Sciatic nerve (tissue), 2 donors: ENCODE measurements at places on chromosomes 16 and 17. TPM values are rescaled to one million over a fixed set of nuclear protein-coding genes. Genes with fewer than 3 reads are reported as not detected.

- no peak for DNase-seq
These were observed 20.1 kb downstream of the PLD6 start for GRCh38 chr17:17186051-17186450.

Gene NOG
- 5.3 TPM for total RNA-seq

- DNase-seq, result peak; percentile 85
These were observed 59.1 kb downstream of the TIMM22 start for GRCh38 chr17:1055751-1056645.

- no peak for DNase-seq
These were observed 58.5 kb downstream of the ADAMTS18 start for GRCh38 chr16:77376358-77376757.

GRCh38 chr16:28537076-28537475 lies 1.7 kb downstream of the NUPR1 start:
- no peak for DNase-seq

DNA sequence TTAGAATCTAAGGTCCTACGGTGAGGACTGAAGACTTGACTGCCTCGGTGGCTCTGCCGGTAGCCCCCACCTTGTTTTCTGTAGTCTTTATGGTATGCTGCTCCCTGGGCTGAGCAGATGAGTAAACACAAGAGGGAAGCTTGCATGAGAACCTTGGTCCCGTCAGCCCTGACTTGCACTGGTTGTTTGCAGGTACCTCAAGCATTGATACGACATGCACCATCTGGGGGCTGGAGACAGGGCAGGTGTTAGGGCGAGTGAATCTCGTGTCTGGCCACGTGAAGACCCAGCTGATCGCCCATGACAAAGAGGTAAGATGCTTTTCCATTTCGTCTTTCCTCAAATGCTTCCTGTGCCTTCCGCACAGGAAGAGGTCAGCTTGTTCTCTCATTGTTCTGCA lies 21.1 kb upstream of the TACO1 start:
- DNase-seq, result no peak

GRCh38 chr16:81324808-81325207 lies 10.0 kb downstream of the GAN start:
- DNase-seq, result no peak

Gene WFDC1
- total RNA-seq, result 31.6 TPM

Gene HBA2
- total RNA-seq, result 11,939 TPM

DNA sequence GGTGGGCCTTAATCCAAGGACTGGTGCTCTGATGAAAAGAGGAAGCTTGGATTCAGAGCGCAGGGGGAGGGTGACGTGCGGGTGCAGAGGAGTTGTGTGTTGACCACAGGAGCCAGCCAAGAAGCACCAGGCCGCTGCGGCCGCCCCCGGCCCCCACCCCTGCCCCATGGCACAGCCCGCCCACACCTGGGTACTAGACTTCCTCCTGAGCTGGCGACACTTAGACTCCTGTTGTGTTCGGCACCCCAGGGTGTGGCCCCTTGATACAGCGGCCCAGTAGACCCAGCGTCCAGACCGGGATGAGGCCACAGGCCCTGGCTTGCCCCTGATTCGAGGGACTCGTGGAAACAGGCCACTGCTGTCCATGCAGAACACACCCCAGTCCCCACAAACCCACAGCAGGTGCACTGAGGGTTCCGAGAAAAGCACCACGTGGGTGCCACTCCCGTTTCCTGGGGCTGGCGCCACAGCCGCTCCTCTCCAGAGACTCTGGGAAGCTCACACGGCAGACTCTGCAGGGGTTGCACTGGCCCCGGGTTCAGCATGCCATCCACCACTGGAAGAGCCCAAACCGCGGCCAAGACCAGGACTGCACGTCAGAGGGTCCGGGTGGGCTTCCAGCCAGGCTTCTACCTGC lies 5.7 kb upstream of the SNAI3 start:
- DNase-seq, result no peak

Gene KRTAP3-2
- total RNA-seq, result not detected

DNA sequence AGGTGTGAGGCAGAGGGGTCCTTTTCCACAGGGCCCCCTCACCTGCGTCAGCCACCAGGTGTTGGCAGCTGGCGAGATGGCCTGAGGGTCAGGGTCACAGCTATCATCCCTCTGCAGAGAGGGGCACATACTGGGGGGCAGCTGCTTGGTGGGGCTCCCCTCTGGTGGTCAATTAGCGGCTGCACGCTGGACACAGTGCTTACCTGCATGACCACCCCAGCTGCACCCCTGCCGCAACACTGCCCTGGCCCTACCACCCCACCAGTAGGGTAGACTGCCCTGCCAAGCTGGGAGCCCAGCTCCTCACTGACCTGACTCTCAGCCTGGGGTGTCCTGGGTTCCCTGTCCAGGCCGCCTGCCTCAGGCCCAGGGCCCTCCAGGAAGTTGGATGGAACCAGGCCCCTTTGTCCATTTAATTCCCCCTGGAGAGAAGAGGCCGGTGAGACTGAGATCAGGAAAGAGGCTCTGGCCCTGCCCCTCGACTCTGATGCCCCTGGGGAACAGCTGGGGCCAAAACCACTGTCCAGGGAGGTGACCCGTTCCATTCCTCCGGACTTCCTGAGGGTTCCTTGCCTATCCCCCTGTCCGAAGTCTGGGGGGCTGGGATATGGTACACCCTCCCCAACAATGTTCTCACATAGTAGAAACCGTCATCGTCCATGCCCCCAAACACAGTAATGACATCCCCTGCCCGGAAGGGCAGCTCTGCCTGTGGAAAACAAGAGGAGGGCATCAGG lies 23.7 kb downstream of the TSPOAP1 start:
- no peak for DNase-seq

DNA sequence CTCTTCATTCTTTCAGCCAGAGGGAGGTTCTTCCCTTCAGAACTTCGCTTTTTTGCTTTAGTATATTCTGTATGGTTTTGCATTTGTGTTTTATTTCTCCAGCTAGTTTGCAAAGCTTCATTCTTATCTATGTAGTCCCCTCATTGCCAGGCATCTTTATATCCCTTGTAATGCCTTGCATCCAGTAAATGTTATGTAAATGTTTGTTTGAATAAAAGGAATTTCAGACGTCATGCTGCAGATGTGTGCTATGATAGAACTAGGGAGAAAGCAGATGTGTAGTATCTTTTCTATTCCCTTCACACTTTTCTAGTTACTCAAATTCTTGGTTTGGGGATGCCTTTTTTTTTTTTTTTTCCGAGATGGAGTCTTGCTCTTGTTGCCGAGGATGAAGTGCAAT lies 62.6 kb upstream of the RASL10B start:
- no peak for DNase-seq

DNA sequence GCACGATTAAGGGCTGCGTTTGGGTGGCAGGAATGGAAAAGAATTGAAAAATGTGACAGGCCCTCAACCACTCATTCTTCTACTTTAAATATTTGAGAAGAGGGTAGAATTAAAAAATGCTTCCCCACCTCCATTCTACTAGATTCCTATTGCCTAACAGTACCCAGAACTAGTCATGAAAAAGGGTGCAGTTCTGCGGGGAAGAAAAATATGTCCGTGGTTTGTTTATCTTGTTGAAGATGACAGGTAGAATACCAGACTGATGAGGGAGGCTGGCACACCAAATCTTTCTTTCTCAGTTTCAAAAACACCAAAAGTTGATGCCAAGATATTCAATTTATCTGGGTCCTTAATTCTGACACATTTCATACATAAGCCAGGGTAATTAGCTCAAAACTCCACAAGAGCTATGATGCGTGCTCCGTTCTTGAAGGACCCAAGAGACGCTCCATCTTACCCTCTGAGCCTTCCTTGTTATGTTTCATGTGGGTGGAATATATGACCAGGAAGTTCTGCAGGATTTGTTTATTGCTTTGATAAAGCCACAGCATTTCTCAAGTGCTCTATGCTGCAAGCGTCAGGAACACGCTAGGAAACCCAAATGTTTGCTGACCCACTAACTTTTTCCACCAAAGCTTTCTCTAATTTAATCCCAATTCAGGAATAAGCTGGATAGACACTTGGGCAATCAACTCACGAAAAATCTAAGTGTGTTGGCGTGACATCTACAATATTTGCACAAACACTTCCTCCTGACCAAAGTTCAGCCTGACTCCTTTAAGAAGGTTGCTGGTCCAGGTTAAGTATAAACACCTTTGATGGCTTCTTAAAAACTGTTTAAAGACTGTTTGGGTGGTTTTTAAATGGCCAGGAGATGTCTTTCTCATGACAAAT lies 20.6 kb upstream of the GAN start:
- DNase-seq, result no peak

GRCh38 chr16:17222871-17223401 lies 247.8 kb downstream of the XYLT1 start:
- DNase-seq, result no peak
